ENCODE measurements at places on chromosomes 2 and 18. TPM values are rescaled to one million over a fixed set of nuclear protein-coding genes. Genes with fewer than 3 reads are reported as not detected.

DNA sequence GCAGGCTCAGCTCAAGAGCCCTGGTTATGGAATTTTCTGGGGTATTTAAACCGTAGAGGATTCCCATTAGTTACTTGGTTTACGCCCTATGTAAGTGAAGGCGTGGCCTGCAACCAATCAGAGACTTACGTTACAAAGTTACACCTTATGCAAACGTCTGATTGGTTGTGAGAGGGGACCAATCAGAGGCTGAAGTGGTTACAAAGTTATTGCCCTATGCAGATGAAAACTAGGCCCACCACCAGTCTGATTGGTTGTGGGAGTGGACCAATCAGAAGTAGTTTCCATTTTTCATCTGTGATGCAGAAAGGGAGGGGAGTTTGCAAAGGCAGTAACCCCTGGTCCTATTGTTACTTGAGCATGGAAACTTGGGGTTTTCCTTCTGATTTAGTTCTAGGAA is 49.1 kb downstream of the DLGAP1 start:
- DNase-seq, result no peak

DNA sequence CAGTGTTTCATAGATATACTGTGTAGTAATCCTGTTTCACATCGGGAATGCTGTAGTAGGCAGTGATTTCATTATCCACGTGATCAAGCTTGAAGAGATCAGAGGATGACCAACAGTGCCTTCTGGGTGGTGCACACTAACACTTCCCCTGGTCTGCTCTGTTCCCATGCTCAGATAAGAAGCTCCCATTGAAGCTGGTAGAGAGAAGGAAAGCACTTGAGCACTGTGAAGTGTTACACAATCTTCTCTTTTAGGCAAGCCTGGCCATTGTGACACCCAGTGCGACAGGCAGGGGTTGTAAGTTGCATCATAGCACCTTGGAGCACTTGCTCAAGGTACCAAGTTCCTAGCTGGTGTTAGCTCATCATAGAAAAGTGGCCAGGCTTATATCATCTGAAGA is 30.6 kb upstream of the GPD2 start:
- no peak for DNase-seq

Gene NTSR2
- not detected for total RNA-seq

GRCh38 chr2:105517814-105518705 is 119.2 kb upstream of the FHL2 start:
- no peak for DNase-seq

DNA sequence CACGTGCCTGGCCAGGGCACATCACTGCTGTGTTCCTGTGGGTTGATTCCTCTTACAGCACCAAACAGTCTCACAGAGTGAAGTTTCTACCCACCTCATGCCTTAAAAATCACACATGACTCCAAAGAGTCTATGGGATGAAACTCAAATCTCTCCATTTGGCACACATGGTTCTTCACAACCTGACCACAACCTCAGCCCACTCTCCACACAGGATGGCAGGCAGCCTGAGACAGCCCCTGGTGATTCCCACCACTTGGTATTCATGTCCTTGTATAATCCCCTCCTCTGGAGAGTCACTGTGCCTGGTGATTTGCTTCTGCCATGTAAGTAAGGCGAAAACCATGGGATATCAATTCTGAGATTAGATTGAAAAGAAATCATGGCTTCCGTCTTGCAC is 46.2 kb downstream of the LBH start:
- DNase-seq, result no peak

Gene GATA6
- total RNA-seq, result not detected

Gene RNF138
- total RNA-seq, result 32.7 TPM
